Astrocyte (in vitro differentiated cells and primary cell): ENCODE measurements at places on chromosomes 5 and 9. TPM values are rescaled to one million over a fixed set of nuclear protein-coding genes. Genes with fewer than 3 reads are reported as not detected.

The OTP gene
- 0.16 and 0.17 TPM in 2 replicates for total RNA-seq

- DNase-seq: no peak
These were observed 115.9 kb downstream of the GADD45G start for GRCh38 chr9:89720696-89721175.

The LCN9 gene
- total RNA-seq: 2.1 and 4.8 TPM in 2 replicates

The IFNK gene
- not detected in 2 replicates for total RNA-seq

DNA sequence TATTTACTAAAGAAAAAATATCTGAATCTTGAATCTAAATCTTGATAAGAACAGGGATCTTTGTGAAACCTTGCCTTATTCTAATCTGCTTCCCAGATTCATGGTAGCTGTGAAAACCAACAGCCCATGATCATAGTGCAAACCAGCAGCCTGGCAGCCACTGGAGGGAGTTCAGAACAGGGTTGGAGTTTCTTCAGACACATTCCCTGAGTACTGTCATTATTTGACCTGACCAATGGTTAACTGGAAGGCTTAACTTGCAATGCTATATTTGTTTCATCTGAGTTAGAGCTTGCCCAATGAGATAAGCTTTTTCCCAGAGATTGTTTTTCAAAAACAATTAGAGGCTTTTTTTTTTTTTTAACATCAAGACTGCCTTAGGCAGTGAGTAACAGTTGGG, 47.8 kb downstream of the LOX start:
- no peak for DNase-seq

The GZMA gene
- total RNA-seq: 1.7 and 2.6 TPM in 2 replicates
